ENCODE measurements at places on chromosomes 12 and 14.

GRCh38 chr12:65466911-65467310, 188.4 kb downstream of the MSRB3 start:
- no peak for DNase-seq

GRCh38 chr14:47949006-47949405, 273.6 kb upstream of the MDGA2 start:
- DNase-seq, result no peak

- DNase-seq, result no peak
Observed at GRCh38 chr14:97916100-97916499, 1118.9 kb downstream of the VRK1 start.

GRCh38 chr14:72683787-72684186, 210.1 kb downstream of the DPF3 start:
- no peak for DNase-seq

- DNase-seq, result no peak
Observed at GRCh38 chr14:56177036-56177435, 58.8 kb downstream of the PELI2 start.

- DNase-seq, result no peak
Observed at GRCh38 chr12:98013560-98013959, 501.8 kb upstream of the TMPO start.

GRCh38 chr12:6759741-6760140, 6.4 kb upstream of the PTMS start:
- no peak for DNase-seq

- DNase-seq, result no peak
Observed at GRCh38 chr12:106769546-106769945, 4.9 kb upstream of the RIC8B start.

DNA sequence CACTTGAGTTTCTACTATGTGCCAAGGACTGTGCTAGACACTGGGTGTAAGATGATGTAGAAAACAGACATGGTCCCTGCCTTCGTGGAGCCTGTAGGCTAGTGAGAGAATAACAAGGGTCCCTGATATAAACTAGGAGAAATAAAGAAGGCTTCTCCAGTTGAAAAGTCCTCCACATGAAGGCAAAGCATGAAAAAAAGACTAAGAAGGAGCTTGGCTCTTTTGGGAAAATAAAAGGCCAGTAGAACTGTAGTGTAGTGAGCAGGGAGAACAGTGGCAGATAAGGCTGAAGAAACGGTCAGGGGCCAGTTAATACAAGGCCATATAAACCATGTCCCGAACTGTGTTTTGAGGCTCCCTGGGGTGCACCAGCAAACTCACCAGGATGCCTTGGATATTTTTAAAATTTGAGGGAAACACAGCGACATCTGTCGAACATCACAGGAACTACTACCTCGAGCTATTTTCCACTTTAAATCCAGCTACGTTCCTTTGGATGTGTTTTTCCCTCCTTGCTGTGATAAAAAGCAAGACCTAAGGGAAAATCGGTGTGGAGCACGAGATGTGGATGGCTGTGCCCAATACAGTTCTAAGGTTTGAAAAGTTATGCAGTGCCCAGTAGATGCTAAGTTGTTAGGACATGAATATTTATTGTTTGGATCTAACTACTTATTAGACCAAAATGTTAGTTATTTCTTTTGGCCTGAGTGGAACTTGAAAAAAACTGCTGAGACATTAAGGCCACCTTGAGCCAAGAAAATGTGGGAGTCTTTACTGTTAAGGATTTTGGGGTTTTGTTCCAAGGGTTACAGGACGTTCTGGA, 8.5 kb upstream of the CFL2 start:
- peak; percentile 76 for DNase-seq

DNA sequence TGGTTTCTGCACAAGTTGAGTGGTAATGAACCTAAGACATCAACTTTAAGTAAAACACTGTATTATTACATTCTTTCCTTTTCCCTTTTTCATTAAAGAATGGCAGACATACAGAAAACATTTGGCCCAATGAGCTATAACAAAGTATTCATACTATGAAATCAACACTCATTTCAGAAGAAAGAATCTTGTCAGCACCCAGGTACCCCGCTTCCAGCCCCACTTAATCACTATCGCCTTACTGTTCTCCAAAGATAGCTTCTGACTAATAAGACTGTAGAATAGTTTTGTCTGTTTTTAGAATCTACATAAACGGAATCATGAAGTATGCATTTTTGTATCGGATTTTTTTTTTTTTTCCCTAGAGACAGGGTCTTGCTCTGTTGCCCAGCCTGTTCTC, 9.5 kb downstream of the CNTN1 start:
- no peak for DNase-seq

DNA sequence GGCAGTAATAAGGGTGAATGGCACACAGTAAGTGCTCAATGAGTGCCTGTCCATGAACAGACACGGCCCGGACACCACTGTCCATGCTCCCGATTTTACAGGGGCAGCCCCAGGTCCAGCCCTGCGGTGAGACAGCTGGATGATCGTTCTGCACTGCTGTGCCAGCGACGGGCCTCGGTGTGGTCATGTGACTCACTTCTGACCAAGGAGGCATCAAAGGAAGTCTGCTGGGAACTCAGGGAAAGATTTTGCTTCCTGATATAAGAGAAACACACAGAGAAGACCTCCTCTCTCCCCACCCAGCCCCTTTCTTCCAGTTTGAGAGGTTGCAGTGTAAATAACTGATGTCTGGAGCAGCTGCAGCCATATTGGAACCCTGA, 126.6 kb downstream of the SCARB1 start:
- no peak for DNase-seq

- DNase-seq, result no peak
Observed at GRCh38 chr14:38404100-38404541, 148.2 kb upstream of the CLEC14A start.

- DNase-seq, result peak; percentile 33
Observed at GRCh38 chr14:30223385-30223785, 295.7 kb upstream of the PRKD1 start.

DNA sequence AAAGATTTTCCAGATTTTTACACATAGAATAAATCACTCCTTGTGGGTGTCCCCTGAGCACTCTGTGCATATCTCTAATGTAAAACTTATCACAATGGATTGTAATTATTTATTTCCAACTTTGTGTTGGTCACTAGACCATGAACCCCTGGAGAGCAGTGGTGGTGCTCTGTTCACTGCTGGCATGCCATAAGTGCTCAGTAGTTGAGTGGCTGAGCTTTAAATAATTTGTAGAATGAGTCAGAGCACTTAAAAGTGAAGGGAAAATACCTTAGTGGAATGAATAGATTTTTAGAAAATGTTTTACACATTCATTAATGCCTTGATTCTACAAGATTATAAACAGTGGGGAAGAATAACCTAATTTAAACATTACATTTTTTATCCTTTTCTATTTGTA, 6.3 kb downstream of the MGAT4C start:
- no peak for DNase-seq

DNA sequence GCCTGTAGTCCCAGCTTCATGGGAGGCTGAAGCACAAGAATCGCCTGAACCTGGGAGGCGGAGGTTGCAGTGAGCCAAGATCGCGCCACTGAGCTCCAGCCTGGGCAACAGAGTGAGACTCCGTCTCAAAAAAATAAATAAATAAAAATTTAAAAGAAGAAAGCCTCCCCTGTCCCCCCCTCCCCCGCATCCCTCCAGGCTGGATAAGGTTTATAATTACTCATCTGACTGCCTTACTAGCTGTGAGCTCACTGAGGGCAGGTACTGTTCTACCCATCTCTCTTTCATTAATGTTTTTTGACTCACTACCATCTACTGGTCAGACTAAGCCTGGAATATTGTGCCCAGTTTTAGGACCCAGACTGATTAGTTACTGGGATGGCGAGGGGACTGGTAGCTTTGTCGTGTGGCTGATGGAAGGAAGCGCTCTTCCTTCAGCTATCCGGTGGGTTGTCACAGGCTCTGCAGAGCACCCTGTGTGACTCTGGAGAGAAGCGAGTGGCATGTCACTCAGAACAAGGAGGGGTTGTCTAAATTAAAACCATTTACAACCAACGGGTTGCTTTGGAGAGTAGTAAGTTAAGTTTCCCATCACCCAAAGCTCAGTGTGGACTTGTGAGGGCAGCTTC, 16.9 kb downstream of the EVL start:
- DNase-seq, result no peak

- DNase-seq, result no peak
Observed at GRCh38 chr14:69916396-69916795, 37.2 kb downstream of the SMOC1 start.

DNA sequence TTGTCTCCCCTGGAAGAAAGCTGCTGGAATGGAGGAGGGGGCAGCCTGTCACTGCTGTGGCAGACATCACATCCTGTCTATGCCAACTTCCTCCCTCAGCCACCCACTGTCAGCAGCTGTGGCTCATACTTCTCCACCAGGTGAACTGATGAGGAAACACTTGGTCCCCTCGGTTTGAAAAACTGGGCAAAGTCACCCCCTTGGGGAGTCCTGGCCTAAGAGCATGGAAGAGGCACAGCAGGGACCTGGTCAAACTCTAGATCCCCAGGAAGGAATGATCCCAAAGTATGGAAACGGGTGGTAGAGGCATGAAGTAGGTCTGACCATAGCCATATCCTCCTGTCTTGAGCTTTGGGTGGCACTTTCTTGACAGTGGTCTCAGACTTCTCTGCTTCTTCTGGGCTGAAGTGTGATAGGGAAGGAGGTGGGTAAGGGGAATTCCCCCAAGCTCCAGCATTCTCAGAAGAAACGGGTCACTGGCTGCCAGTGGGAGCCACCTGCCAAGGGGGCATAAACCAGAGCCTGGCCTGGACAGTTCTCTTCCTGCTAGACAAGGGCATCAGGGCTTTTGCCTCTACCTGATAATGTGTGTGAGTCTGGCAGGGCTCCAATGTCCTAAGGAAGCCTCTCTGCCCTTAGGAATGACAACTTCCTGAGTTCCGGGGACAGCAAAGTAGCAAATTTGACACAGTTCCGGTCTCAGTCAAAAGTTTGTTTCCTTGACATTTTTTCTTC, 36.0 kb downstream of the FMNL3 start:
- no peak for DNase-seq

DNA sequence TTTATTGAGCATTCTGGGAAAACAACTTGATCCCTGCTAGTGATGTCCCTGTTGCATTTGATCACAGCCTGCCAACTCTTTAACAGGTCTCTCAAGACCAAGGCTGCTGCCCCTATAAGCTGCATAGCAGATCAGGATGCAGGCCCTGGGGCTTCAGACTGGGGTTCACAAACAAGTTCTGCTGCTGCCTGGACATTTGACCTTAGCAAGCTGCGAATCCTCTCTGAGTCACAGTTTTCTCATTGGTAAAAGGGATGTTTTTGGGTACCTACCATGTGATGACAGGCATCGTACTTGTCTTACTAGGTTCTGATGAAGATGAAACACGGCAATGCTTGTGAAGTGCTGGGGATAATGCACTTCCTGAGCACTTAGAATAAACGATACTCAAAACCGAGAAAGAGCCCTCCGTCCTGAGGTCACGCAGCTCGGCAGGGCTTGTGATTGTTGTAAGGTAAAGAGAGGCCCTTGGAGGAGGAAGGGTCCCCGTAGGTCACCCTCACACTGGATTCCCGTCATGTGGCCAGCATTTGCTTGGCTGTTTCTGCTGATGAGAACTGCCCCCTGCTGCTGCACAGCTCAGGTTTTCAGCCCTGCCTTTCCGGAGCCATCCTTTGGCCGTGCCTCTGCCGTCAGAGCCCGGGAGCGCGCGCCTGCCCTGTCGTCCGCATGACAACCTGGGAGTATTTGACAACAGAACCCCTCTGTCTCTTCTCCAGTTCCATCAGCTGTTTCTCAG, 39.1 kb downstream of the TSPAN9 start:
- no peak for DNase-seq

GRCh38 chr14:97415907-97416306, 618.7 kb downstream of the VRK1 start:
- DNase-seq, result no peak

- DNase-seq, result no peak
Observed at GRCh38 chr12:227923-228845, 14.2 kb upstream of the SLC6A12 start.

GRCh38 chr12:113844495-113845210, 121.5 kb downstream of the RBM19 start:
- no peak for DNase-seq

Measured in D341Med (cell line).